ENCODE measurements at places on chromosomes 7 and 10. TPM values are rescaled to one million over a fixed set of nuclear protein-coding genes. Genes with fewer than 3 reads are reported as not detected.

DYNC1I1 gene
- total RNA-seq, result 1.9 TPM

PAPSS2 gene
- total RNA-seq, result 149 TPM

TMEM26 gene
- total RNA-seq, result 0.54 TPM

SLC25A28 gene
- 63.5 TPM for total RNA-seq

DNA2 gene
- 13.7 TPM for total RNA-seq

A1CF gene
- total RNA-seq, result 133 TPM

CCL24 gene
- 13.1 TPM for total RNA-seq

CACNA2D1 gene
- 5.5 TPM for total RNA-seq

LHFPL3 gene
- total RNA-seq, result not detected

NRG3 gene
- not detected for total RNA-seq

TAS2R5 gene
- 5.0 TPM for total RNA-seq

- no peaks in the 10 kb centered on the region for H3K36me3 ChIP-seq
- H3K27ac ChIP-seq, result no peak overlapping the region
- no peaks in the 10 kb centered on the region for H3K27me3 ChIP-seq
- no peak overlapping the region for H3K4me3 ChIP-seq
- H3K4me1 ChIP-seq, result no peaks in the 10 kb centered on the region
- DNase-seq, result no peak
Observed at GRCh38 chr7:49295146-49295545, 370.8 kb downstream of the CDC14C start.

GRCh38 chr7:2140216-2141020 lies 92.3 kb downstream of the MAD1L1 start:
- no peak overlapping the region for H3K4me3 ChIP-seq
- peaks cover 18% of the 10 kb centered on the region for H3K36me3 ChIP-seq
- H3K27ac ChIP-seq, result no peak overlapping the region
- DNase-seq, result no peak
- H3K27me3 ChIP-seq, result no peaks in the 10 kb centered on the region

- no peak overlapping the region for H3K27ac ChIP-seq
- H3K36me3 ChIP-seq, result no peaks in the 10 kb centered on the region
- H3K4me3 ChIP-seq, result no peak overlapping the region
- no peaks in the 10 kb centered on the region for H3K4me1 ChIP-seq
- no peaks in the 10 kb centered on the region for H3K27me3 ChIP-seq
Observed at GRCh38 chr7:91636728-91637127, 243.8 kb downstream of the MTERF1 start.

DNA sequence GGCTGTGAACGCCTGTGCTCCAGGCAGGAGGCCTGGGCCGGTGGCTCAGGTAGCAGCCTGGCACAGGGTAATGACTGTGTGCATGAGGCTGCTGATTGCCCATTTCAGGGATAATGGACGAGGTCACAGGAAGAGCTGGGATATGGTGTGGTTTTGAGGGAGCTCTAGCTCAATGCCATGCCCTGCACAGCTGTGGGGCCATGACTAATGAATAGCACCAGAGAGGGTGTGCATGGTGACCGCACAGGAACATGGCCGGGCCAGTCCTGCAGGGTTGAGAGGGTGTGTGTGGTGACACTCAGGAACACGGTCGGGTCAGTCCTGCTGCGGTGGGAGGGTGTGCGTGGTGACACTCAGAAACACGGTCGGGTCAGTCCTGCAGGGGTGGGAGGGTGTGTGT lies 21.8 kb downstream of the NKX6-2 start:
- no peaks in the 10 kb centered on the region for H3K4me1 ChIP-seq
- no peak overlapping the region for H3K27ac ChIP-seq
- peaks cover 17% of the 10 kb centered on the region for H3K36me3 ChIP-seq
- no peaks in the 10 kb centered on the region for H3K27me3 ChIP-seq
- no peak overlapping the region for H3K4me3 ChIP-seq

GRCh38 chr10:43570971-43571370 lies 3.4 kb downstream of the ZNF239 start:
- H3K27me3 ChIP-seq, result no peaks in the 10 kb centered on the region
- no peak overlapping the region for H3K27ac ChIP-seq
- peaks cover 5% of the 10 kb centered on the region for H3K36me3 ChIP-seq
- DNase-seq, result no peak

DNA sequence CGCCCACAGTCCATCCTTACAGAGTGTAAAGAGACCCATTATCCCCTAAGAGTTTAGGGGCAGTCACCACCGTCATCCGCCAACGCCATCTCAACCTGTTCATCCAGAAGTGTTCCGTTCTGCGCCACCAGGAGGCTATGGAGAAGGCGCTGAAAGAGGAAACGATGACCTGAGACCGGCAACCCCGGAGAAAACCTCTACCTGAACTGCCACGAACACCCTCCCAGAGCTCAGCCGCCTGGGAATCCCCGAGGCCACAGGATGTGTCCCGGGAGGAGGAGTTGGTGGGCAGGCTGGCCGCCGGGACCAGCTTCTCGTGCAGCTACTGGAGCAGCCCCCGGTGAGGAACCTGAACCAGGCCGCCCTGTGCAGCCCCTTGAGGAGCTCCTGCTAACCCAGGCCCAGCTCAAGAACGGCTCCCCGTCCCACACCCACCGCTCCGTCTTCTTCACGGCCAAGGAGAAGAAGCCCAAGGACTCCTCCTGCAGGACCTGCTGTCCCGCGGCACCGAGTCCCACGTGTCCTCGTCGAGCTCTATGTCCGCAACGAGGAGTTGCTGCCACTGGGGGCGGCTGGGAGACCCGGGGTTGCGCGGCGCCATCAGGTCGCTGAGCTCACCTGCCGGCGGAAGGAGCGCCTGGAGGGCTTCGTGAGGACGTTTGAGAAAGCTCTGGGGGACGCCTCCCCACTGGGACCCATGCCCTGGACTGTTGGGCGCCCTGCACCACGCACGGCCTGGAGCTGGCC lies 21.1 kb upstream of the LANCL2 start:
- no peaks in the 10 kb centered on the region for H3K27me3 ChIP-seq
- no peak overlapping the region for H3K4me3 ChIP-seq
- no peaks in the 10 kb centered on the region for H3K4me1 ChIP-seq
- DNase-seq, result no peak
- H3K36me3 ChIP-seq, result no peaks in the 10 kb centered on the region

GRCh38 chr10:49274886-49275285 lies 24.1 kb upstream of the C10orf71 start:
- no peaks in the 10 kb centered on the region for H3K4me1 ChIP-seq
- H3K36me3 ChIP-seq, result no peaks in the 10 kb centered on the region
- H3K27me3 ChIP-seq, result no peaks in the 10 kb centered on the region
- no peak for DNase-seq
- no peak overlapping the region for H3K4me3 ChIP-seq
- H3K27ac ChIP-seq, result no peak overlapping the region

GRCh38 chr7:95213809-95214492 lies 110.4 kb downstream of the PON1 start:
- no peak overlapping the region for H3K27ac ChIP-seq
- H3K4me3 ChIP-seq, result no peak overlapping the region
- no peak for DNase-seq
- no peaks in the 10 kb centered on the region for H3K27me3 ChIP-seq
- no peaks in the 10 kb centered on the region for H3K36me3 ChIP-seq

DNA sequence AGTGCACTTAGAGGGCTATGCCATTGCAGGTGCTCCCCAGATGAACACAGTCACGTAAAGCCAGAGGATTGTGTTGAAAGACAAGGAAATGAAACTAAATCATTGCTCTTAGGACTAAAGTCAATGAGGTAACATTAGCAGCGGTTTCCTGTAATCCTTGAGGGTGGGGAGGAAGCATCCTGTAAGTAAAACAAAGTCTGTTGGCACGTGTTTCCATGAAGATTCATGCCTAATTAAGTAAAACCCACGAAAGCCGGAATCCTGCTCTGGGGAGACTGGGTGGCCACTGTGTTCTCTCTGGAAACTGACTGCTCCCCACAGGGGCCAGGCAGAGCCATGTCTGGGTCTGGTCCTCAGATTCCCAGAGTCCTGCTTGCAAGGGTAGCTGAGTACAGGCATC lies 18.3 kb downstream of the STEAP1B start:
- no peaks in the 10 kb centered on the region for H3K4me1 ChIP-seq
- H3K36me3 ChIP-seq, result no peaks in the 10 kb centered on the region
- DNase-seq, result no peak
- no peaks in the 10 kb centered on the region for H3K27me3 ChIP-seq

- DNase-seq, result no peak
- no peak overlapping the region for H3K27ac ChIP-seq
- no peaks in the 10 kb centered on the region for H3K4me1 ChIP-seq
- H3K27me3 ChIP-seq, result no peaks in the 10 kb centered on the region
- no peak overlapping the region for H3K4me3 ChIP-seq
- no peaks in the 10 kb centered on the region for H3K36me3 ChIP-seq
Observed at GRCh38 chr7:115087437-115087836, 165.5 kb downstream of the MDFIC start.

DNA sequence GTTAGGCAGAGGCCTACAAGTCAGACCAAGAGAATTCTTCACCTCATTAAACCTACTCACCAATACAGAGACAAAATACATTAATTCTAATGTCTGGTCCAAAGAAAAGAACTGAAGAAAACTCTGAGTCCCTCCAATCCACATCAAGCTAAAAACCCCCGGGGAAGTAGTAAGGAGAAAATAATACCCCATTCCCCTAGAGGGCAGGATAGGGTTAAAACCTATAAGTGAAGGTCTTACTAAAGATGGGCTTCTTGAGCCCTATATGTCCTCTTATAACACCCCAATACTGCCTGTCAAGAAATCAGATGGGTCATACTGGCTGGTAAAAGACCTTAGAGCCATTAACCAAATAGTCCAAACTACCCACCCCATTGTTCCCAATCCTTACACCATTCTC lies 141.3 kb upstream of the TMEM106B start:
- H3K4me1 ChIP-seq, result no peaks in the 10 kb centered on the region
- DNase-seq, result no peak
- H3K27me3 ChIP-seq, result no peaks in the 10 kb centered on the region
- H3K4me3 ChIP-seq, result no peak overlapping the region
- H3K27ac ChIP-seq, result no peak overlapping the region
- no peaks in the 10 kb centered on the region for H3K36me3 ChIP-seq

DNA sequence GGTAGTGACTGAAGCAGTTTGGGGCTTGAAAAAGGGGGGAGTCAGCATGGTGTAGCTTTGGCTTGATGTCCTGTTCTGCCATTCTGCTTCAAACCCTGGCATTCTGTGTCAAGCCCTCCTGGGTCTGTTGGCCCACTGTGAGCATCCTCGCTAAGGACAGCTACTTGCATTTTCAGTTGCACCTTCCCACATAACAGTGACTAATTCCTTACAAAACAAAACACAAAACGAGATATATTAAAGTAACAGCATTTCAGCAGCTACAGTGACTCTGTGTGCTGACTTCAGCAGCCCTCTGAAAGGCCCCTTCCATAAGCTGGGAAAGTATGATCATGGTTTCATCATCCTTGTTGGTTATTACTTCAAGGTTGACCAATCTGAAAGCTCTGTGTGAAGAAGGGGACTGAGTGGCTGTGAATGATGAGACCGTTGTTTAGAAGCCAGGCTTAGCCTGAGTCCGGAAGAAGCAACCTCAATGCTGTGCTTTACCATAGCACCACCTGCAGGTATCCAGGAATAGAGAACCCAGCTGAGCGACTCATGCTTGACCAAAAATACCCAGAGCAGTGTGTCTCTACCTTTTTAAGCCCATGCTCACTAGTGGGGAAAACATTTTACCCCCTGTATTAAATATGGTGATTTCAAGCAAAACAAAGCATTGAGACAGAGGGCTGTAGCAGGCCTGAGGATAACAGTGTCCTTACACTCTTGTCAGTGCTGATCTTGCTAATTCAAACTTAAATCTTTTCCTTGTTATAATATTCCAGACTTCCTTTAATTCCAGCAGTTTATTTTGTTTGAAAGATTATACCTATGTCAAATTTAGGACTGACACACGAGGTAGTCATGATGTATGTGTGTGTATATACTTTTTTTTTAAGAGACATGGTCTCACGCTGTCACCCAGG lies 42.6 kb upstream of the CC2D2B start:
- H3K4me3 ChIP-seq, result no peak overlapping the region
- H3K4me1 ChIP-seq, result no peaks in the 10 kb centered on the region
- no peaks in the 10 kb centered on the region for H3K27me3 ChIP-seq
- DNase-seq, result peak; percentile 61
- H3K36me3 ChIP-seq, result no peaks in the 10 kb centered on the region
- no peak overlapping the region for H3K27ac ChIP-seq

- DNase-seq, result no peak
- no peaks in the 10 kb centered on the region for H3K4me1 ChIP-seq
- no peaks in the 10 kb centered on the region for H3K36me3 ChIP-seq
- H3K27ac ChIP-seq, result no peak overlapping the region
Observed at GRCh38 chr7:81774551-81774950, 4.7 kb upstream of the HGF start.

- no peaks in the 10 kb centered on the region for H3K27me3 ChIP-seq
- no peak for DNase-seq
- no peaks in the 10 kb centered on the region for H3K4me1 ChIP-seq
- H3K36me3 ChIP-seq, result no peaks in the 10 kb centered on the region
- H3K4me3 ChIP-seq, result no peak overlapping the region
- H3K27ac ChIP-seq, result no peak overlapping the region
Observed at GRCh38 chr7:122416336-122416735, 111.8 kb upstream of the FEZF1 start.

DNA sequence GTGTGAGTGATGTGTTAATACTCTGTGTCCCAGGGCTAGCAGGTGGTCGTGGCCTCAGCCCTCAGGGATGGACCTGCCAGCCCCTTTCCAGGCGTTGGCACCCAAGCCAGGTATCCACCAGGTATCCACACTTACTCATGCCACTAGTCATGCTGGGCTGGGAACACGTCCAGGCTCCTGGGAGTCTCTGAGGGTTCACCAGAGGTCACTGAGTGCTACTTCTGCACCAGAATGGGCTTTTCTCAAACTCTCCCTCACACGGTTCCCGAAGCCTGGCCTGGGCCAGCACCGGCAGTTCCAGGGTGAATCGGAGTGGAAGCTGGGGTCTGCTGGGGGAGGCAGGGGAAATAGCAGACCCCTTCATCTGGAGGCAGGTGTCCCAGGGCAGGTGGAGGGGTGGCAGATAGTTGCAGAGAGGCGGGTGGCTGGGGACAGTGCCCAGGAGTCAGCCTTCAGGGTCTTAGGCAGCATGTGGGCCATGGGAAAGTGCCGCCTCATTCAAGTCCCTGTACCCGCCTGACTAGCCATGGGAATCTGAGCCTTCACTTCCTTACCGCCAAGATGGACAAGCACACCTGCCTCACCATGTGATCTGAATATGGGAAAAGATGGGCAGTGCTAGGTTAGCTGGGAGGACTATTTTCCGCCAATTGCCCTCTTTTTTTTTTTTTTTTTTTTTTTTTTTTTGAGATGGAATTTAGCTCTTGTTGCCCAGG lies 95.5 kb upstream of the GTF2I start:
- no peak for DNase-seq
- no peak overlapping the region for H3K27ac ChIP-seq
- H3K27me3 ChIP-seq, result no peaks in the 10 kb centered on the region
- H3K4me3 ChIP-seq, result no peak overlapping the region
- H3K4me1 ChIP-seq, result no peaks in the 10 kb centered on the region

GRCh38 chr10:26213157-26213800 lies 3.3 kb upstream of the GAD2 start:
- no peak overlapping the region for H3K4me3 ChIP-seq
- H3K27me3 ChIP-seq, result no peaks in the 10 kb centered on the region

DNA sequence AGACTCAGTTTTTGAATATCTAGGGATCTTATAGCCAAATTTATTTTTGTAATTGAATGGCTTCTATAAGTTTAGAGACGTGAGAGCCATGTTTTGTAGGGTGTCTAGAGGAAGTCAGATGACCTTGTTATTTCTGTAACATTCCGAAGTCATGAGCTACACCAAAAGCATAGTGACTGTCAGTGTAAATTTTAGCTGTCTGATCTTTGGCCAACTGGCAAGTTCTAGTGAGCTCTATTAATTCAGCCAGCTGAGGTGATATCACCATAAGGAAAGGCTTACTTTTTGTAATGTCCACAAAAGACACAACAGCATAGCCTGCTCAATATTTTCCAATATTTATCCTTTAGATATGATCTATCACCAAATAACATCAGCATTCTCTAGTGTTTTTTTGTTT lies 9.9 kb upstream of the NT5C3A start:
- no peaks in the 10 kb centered on the region for H3K36me3 ChIP-seq
- H3K4me1 ChIP-seq, result no peaks in the 10 kb centered on the region
- H3K4me3 ChIP-seq, result no peak overlapping the region
- no peaks in the 10 kb centered on the region for H3K27me3 ChIP-seq
- no peak overlapping the region for H3K27ac ChIP-seq
- no peak for DNase-seq
